Dermis microvascular lymphatic vessel endothelial cell (primary cell): ENCODE measurements at places on chromosomes 5 and 9. TPM values are rescaled to one million over a fixed set of nuclear protein-coding genes. Genes with fewer than 3 reads are reported as not detected.

DNA sequence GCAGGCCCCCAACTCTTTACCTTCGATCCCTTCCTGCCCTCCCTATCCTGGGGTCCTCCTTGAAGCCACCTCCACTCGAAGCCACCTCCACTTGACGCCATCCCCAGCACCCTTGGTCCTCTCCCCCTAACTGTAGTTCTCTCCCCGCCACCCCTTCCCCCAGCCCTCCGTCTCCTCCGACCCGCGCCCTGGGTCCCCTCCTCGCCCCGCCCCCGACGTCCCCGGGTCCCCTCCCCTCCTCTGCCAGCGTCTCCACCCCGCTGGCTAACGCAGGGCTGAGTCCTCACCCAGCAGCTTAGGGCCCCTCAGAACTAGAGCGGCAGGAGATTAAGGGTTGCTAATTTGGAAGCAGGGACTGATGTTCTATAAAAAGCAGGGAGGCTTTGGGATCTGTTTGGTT, 30.6 kb upstream of the ANKRD33B start:
- DNase-seq = no peak

DNA sequence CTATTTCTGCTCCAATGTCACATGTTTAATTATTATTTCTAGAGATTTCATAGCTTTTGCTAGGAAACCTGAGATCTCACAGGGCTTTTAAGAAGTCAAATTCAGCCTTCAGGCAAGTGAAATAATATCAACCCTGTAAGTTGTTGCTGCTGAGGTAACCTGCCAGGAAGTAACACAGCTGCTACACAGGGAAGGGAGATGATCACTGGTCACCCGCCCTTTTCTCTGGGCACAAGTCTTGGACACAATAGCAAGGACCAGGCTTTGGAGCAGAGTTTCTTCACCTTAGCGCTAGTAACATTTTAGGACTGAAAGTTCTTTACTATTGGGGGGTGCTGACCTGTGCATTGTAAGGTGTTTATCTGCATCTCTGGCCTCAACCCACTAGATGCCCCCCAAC, 50.1 kb downstream of the PTTG1 start:
- no peak for DNase-seq

DNA sequence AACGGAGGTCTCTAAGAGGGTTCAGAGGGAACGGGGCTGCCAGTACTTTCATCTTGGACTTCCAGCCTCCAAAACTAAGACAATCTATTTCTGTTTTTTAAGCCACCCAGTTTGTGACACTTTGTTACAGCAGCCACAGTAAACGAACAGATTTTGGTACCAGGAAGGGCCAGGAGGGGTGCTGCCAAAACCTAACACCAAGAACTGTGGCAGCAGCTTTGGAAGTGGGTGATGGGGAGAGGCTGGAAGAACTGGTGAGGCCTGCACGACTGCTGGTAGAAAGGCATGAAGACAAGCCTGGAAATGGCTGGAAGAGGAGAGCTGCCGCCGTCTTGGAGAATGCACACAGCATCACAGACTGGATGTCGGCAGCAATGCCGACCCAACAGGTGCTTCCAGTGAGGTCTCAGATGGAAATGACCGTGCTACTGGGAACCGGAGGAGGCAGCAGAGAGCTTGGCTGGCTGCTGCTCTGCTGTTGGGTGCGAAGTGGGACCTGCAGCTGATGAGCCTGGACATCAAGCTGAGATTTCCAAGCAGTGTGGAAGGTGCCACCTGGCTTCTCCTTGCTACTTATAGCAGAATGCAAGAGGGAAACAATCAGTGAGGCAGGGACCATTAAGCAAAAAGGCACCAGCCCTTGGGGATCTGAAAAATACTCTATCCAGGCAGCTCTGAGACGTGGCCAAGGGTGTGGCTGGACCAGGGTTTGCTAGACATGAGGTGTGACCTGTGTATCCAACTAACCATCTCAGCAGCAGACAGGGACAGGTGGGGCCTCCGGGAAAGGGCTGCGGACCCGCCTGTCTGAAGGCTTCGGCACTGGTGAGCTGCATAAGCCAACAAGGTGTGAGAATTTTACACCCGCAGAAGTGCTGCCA, 4.7 kb upstream of the TMEM210 start:
- peak; percentile 28 for DNase-seq

DNA sequence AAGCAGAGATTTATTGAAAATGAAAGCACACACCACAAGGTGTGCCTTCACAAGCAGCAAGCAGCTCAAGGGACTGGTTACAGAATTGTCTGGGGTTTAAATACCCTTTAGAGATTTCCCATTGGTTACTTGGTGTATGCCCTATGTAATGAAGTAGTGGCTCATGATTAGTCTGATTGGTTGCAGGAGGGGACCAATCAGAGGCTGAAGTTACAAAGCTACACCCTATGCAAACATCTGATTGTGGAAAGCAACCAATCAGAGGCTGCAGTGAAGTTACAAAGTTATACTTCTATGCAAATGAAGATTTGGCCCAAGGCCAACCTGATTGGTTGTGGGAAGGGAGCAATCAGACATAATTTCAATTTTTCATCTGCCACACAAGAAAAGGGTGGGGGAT, 119.9 kb downstream of the C9orf152 start:
- peak; percentile 44 for DNase-seq

- DNase-seq = no peak
These were observed 132.5 kb downstream of the ZSWIM6 start for GRCh38 chr5:61464512-61464911.

- DNase-seq = no peak
These were observed 750.3 kb downstream of the MAT2B start for GRCh38 chr5:164255598-164256213.

SLC6A19 gene
- not detected in 2 replicates for total RNA-seq

PSD2 gene
- total RNA-seq = under 0.01 TPM in 1 of 2 replicates, not detected in the other

DNA sequence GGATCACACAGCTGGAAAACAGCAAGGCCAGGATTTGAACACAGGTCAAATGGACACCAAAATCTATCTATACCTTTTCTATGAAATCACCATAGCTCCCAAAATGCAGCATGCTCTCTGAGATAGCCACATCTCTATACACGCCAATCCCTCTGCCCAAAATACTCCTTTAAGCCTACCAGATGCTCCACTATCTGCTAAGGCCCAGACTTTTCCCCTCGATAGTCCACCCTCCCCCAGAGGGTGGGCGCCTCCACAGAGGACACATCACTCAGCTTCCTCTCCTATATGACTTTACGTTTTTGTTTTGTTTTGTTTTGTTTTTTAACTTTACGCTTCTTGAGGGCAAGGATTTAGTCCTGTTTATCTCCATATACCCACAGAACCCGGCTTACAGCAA, 46.8 kb downstream of the MTMR12 start:
- no peak for DNase-seq

- DNase-seq = no peak
These were observed 36.3 kb downstream of the PCDHAC2 start for GRCh38 chr5:141002605-141002965.

GRCh38 chr9:33341182-33341581, 50.9 kb downstream of the NFX1 start:
- no peak for DNase-seq

DNA sequence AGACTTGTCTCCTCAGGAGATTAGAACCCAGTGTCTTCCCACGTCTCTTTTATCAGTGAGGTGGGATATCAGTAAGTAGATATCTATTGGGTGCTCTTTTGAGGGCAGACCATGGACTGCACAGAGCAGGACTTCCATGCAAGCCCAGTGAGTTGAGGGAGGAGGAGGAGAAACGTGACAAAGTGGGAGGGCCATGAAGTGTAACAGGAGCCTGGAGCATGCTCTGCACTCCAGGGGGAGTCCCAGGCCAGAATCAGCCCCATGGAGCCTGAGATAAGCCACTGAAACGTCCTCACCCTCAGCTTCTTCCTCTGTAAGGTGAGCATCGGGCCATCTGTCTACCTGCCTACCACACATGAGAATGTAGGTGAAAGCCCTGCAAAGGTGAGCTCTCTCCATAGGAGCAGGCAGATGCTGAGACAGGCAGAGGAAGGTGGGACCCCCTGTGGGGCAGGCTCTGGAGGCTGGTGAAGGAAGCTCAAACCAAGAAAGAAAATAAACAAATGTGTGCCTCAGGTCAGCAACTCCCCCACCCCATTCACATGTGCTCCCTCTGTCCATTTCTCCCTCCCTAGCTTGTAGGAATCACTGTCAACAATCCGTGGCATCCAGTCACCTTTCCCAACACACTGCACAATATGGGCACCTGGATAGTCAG, 87.4 kb downstream of the NRG2 start:
- DNase-seq = no peak

DNA sequence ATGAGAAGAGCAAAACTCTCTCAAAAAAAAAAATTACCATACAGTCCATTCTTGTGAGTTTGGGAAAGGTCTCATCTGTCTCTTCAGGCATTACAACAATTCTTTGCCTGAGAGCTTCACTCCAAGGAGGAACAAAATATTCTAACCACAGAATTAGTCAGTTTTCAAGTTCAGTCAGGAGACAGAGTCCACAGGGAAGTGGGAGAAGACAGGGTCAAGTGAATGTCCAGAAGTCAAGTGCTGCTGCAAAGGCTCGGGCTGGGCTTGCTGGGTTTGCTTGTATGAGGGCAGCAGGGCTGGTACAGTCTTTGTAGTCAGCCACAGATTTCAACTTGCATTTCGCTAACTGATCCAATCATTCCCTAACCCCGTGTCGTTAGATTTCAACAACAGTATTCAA, 17.6 kb upstream of the HEXB start:
- no peak for DNase-seq

OR1Q1 gene
- not detected in 2 replicates for total RNA-seq

GRCh38 chr5:82882316-82882715, 194.9 kb downstream of the TMEM167A start:
- no peak for DNase-seq

- no peak for DNase-seq
These were observed 19.4 kb downstream of the PLPPR1 start for GRCh38 chr9:101047848-101048397.

DNA sequence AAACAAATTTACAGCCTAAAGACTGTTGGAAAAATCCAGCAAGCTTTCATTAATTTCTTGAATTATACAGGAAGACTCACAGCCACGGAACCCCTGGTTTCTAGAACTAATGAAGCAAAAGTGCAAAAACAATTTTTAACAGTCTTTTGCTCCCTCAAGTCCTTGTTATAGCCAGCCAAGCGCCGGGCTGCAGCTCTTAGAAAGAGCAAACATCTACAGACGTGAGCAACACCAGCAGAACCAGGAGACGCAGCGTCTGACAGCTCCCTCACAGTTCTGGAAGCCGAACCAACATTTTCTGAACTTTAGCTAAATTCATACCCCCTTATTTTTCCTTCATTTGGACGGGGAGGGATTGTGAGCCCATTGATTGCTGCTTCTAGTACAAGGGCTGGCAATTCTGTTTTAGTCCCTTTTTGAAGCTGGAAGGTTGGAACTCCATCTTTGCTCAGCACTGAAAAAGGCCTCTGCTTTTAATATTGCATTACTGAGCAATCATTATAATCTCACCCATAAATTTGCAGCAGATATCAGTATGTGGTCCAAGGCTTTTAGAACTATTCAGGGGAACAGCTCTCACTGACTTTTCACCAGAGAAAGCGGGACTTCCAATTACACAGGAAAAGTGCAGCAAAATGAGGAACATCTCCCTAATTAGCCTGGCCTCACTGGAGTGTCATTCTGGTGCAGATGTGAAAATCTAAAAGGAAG, 45.8 kb downstream of the AK8 start:
- DNase-seq = no peak

GMCL2 gene
- not detected in 2 replicates for total RNA-seq

DNA sequence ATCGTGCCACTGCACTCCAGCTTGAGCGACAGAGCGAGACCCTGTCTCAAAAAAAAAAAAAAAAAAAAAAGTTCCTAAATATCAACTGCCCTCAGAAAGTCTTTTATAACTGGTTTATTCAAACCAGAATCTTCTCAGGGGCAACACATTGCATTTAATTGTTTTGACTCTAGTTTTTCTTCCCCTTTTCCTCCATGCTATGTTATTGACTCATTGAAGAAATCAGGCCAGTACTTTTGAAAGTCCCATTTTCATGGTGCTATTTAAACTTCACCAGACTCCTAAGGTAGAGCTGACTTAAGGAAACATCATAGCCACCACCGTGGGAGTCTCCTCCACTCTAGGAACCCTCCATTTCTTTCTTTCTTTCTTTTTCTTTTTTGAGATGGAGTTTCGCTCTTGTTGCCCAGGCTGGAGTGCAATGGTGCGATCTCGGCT, 83.1 kb upstream of the IL6ST start:
- DNase-seq = no peak

DNA sequence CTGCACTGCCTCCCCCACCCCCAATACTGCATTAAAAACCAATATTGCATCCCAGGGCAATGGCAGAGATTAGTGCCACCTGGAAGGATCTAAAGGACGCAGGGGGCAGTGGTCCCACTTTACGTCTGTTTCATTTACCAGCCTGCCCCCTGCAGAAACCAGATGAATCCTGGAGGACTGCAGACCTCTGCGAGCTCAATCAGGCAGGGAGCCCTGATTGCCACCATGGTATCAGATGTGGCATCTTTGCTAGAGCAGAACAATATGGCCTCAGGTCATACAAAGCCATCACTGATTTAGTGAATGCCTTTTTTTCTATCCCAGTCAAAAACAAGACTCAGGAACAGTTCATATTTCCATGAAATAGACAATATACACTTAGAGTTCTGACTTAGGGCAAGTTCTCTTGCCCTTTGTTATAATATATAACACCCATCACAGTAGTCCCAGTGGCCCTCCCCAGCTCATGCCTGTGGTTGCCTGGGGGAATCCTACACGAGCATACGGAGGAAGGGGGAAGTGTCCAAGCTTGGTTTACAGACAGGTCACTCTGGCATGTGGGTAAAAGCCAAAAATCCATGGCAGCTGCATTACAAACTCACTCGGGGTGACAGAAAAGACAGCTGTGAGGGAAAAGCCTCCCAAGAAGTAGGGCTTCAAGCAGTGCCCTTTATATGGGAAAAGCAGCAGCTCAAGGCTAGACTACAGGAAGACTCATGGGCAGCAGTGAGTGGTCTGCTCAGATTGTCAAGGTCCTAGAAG, 85.1 kb downstream of the MED27 start:
- DNase-seq = no peak

GRCh38 chr5:115775999-115776398, 40.5 kb downstream of the CDO1 start:
- no peak for DNase-seq

GRCh38 chr5:98772415-98773213, 849 bp upstream of the RGMB start:
- DNase-seq = peak; percentile 92

DNA sequence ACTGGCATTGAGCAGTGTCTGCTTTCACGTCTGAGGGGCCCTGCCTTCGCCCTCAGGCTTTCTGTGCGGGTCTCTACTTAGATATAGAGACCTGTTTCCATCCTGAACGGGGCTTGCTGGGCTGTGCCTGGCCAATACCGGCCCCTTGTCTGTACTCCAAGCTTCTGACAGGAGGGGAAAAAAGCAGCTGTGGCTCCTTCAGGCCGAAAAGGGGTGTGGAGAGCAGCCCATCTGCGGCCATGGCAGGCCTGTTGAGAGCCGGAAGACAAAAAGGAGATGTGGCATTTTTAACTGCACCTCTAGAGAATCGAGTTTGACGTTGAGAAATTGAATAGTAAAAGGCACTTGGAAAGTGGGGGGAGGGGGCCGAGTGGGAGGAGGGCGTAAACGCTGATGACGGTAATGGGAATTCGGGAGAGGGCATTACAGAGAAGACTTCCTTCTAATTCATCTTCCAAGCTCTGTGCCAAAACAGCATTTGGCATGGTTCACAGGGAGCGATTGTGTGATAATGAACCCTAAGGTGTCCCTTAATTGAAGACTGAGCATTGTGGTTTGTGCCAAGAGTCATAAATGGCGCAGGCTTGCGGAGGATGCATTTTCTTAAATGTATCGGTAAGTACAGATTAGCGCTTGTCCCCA, 25.1 kb upstream of the PRDM12 start:
- no peak for DNase-seq

BRD3OS gene
- 5.9 and 6.6 TPM in 2 replicates for total RNA-seq
